ENCODE measurements at places on chromosomes 3 and 15. TPM values are rescaled to one million over a fixed set of nuclear protein-coding genes. Genes with fewer than 3 reads are reported as not detected.

Gene LDHAL6B
- not detected for polyA plus RNA-seq

Gene LEKR1
- 1.3 TPM for polyA plus RNA-seq

Gene ZIC1
- polyA plus RNA-seq, result not detected

Gene FMN1
- 0.45 TPM for polyA plus RNA-seq

Gene NOX5
- 0.17 TPM for polyA plus RNA-seq

Gene SKOR1
- polyA plus RNA-seq, result 0.11 TPM

Gene GP5
- not detected for polyA plus RNA-seq

Gene CNTN6
- polyA plus RNA-seq, result not detected

Gene ACSBG1
- 0.15 TPM for polyA plus RNA-seq

Gene CELF6
- polyA plus RNA-seq, result not detected

Gene KLHL6
- not detected for polyA plus RNA-seq

Gene ADAMTS17
- not detected for polyA plus RNA-seq
